ENCODE measurements at places on chromosomes 3 and 15.

- no peak for DNase-seq
Measured at GRCh38 chr3:186810336-186810996, 4.2 kb upstream of the RFC4 start.

GRCh38 chr3:187044206-187044605 is 95.1 kb downstream of the RPL39L start:
- no peak for DNase-seq

GRCh38 chr3:182491577-182491976 is 301.7 kb upstream of the ATP11B start:
- no peak for DNase-seq

DNA sequence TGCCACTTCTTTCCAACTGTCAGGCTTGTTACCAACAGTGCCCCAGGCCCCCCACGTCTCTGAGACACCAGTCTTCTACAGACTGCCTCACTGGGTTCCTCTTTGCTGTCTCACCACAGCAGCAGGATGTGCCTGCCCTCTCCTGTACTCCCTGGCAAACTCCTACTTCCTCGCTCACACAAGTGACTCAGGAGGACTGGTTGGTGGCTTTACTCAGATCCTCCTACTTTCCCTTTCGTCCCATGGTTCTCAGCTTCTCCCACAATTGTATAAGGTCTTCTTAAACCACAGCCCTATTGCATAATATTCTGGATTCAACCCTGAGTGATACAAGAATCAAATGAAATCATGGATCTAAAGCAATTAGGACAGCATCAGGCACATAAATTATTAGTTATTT is 246.6 kb upstream of the PROK2 start:
- no peak for DNase-seq

GRCh38 chr15:42082823-42083604 is 11.3 kb downstream of the PLA2G4D start:
- no peak for DNase-seq

DNA sequence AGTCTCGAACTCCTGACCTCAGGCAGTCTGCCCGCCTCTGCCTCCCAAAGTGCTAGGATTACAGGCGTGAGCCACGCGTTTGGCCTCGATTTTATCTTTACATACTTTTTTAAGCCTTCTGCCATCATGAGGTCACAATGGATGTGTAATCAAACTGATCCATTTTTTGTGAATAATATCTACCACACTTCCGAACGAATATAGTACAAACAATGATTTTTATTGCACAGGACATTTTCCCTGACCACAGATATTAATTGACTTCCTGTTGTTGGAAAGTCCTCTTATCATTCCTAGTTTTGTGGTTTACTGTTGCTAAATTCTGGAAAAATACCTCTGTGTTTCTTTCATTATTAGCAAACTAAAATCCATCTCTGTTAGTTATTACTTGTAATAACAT is 68.9 kb downstream of the MINDY2 start:
- DNase-seq, result no peak

DNA sequence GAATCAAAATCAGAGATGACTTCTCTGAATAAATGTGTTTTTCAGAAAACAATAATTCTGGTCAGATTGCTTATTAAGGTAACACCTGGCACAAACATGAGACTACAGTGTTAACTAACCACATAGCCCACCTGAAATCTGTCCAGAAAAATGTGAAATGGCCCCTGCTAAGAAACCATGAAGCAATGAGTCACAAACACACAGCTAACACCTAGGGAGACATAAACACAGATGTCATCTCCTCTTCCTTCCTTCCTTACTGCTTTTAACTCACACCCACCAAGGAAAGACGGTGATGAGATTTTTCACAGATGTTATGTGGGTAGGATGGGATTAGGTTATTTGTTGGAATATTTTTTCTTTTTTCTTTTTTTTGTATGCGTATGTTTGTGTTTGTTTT is 315.0 kb upstream of the STAC start:
- no peak for DNase-seq

- DNase-seq, result no peak
Measured at GRCh38 chr15:40054605-40054854, 15.5 kb upstream of the SRP14 start.

DNA sequence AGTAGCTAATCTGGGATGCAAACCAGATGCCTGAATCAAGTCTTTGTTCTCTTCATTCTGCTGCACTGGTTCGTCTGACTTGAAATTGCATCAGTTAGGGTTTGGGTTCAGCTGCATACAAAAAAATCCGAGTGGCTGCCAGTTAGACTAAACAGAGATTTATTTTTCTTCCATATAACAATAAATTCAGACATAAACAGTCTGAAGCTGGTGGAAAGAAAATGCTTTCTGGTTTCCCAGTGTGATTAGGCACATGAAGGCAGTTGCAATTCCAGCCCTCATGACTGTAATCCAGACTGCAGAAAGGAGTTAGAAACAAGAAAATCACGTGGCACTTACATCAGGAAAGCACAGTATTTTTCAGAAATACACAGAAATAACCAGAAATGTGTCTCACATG is 930.7 kb downstream of the MCTP2 start:
- DNase-seq, result no peak

DNA sequence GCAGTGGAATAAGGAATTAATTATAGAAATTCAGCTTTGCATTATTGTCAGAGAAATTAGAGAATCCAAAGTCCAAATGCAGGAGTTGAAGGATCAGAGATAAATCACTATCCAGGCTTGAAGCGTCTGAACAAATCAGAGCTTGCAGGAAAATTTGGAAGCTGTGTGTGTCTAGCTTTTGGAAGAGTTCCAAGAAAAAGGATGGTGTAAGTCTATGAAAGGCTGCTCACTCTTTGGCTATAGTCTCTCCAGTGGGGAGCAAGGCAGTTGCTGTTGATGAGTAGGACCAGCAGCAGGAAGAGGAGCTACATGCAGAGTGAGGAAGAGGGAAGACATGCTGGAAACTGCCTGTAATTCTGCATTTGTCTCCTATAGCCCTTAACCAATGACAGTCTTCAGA is 464.3 kb upstream of the GRM7 start:
- no peak for DNase-seq

GRCh38 chr3:98855806-98856400 is 45.6 kb downstream of the DCBLD2 start:
- no peak for DNase-seq

DNA sequence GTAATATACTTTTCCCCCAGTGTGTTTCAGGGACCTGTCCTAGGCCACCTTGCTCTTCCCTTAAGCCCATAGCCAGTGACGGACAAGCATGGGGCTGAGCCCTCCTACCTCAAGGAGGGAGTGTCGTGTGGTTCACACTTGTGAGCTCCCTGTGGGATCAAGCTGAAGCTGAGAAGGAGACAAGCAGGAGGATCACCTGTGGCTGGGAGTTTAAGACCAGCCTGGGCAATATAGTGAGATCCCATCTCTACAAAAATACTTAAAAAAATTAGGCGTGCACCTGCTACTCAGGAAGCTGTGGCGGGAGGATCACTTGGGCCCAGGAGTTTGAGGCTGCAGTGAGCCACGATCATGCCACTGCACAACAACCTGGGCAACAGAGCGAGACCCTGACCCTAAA is 76.7 kb upstream of the RPL35A start:
- DNase-seq, result no peak

DNA sequence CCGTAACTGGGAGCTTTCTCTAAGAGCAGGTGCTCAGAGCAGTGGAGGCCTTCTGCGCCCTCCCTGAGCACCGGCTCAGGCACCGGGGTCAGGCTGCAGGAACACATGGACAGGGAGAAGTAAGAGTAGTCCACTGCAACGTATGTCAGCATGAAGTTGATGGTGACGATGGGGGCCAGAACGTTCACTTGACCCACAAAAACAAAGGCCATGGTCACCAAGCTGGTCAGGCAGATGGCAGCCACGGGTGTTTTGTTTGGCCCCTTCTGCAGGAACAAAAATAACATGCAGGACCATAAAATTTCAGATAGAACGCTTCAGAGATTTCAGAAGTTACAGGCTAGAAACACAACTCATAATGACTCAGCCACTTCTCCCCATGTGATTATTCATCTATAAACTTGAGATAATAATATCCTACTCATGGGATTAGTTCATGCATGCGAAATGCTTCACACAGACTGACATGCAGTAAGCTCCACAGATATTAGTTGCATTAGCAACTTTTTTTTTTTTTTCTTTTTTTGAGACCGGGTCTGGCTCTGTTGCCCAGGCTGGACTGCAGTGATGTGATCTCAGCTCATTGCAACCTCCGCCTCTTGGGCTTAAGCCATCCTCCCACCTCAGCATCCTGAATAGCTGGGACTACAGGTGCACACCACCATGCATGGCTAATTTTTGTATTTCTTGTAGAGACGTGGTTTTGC is 52.2 kb upstream of the HEG1 start:
- DNase-seq, result no peak

GRCh38 chr3:85159376-85159775 is 200.6 kb downstream of the CADM2 start:
- no peak for DNase-seq

DNA sequence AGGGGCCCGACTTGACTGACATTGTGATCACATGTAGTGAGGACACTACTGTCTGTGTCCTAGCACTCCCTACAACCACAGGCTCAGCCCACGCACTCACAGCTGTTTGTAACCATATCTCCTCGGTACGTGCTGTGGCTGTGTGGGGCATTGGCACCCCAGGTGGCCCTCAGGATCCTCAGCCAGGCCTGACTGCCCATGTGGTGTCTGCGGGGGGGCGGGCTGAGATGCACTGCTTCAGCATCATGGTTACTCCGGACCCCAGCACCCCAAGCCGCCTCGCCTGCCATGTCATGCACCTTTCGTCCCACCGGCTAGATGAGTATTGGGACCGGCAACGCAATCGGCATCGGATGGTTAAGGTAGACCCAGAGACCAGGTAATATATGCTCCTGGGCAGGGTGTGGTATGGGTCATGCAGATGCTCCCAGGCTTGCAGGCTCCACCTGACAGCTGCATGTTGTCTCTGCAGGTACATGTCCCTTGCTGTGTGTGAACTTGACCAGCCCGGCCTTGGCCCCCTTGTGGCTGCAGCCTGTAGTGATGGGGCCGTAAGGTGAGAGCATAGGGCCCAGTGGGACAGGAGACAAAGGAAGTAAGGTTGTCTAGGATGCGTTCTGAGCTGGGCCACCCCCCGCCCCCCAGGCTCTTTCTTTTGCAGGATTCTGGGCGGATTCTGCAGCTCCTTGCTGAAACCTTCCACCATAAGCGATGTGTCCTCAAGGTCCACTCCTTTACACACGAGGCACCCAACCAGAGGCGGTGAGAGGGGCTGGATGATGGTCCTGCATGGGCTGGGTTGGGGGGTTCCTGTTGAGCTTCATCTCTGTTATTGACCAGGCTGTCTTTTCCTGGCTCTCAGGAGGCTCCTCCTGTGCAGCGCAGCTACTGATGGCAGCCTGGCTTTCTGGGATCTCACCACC is 4.4 kb downstream of the DALRD3 start:
- DNase-seq, result no peak

DNA sequence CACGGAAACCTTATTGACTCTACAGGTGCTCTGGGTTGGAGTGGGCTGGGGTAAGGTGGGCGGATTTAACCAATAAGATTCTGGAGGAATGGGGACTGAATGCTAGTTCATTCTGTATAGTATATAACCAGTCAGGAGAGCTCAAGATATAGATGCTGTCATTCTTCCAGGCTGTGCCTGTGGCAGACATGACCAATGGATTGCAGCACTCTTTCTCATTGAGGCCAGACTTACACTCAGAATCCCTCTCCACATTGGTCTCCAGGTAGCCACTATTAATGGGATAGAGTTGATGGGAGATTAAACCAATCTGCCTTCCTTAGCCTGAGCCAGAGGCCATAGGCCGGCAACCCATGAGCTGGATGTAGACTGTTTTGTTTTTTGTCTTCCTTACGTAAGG is 82.8 kb upstream of the MEF2A start:
- DNase-seq, result no peak

- no peak for DNase-seq
Measured at GRCh38 chr3:31880020-31880419, 101.0 kb downstream of the OSBPL10 start.

DNA sequence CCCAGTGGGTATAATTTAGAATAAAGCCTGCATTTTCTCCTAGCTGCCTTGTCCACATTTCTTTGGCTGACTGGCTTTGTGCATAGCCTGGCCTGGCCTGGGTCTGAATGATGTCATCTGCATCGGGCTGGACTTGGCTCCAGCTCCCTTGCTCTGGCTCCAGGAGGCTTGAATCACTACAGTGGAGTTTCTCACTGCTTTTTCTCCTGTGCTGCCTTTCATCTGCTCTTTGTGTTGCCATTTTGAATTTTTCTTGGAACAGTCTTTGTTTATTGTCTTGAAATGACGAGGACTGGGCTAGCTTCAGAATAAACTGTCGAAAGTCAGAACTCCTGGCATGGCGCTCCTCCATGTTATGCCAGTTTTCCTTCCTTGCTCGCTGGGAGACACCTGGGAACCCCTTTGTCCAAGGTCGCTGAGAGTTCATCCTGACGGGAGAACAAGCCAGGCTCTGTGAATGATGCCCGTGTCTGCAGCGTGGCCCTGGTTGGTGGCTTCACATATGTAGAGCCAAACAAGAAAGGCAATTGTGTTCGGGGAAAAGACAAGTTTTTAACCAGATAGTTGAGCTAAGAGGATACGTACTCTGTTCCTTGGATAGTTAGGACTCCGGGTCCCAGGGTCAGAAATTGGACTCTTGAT is 258.9 kb downstream of the PDZRN3 start:
- no peak for DNase-seq

DNA sequence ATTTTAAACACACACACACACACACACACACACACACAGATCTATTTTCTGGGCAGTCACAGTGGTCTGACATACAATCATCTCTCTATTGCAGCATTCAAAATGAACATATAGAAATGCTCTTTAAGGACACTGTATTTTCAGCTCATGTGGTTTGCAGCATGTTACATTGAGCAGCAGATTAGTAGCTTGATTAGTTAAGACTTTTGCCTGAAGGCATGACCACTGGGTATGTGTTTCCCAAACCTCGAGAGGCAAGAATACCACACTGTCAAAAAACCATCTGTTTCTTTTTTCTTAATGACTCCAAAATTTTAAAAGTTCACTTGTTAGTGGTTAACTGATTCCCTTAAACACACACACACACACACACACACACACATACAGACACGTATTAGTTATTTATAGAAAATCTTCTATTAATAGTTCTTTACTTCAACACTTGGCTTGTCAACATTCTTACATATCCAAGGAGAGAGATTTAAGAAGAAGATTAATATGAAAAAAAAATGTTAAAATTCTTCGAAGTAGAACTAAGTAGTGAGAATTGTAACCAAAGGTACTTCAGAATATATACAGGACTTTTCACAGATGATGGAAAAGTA is 518.2 kb downstream of the CADM2 start:
- no peak for DNase-seq

DNA sequence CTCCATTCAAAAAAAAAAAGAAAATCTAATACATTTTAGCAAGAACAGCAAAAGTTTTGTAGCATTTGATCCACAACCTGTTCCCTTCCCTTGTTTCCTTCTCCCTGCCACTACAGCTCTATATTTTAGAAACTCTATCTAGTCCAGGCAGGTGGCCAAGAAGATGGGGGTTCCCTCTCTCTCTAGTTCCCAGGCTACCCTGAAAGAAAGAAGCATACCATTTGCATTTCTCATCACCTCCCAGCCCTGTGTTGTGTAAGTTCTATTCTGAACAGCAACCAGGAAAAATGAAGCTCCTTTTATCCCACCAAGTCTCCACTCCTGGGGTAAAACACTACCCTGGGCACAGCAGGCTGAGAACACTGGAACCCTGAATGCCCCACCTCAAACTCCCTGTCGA is 100.0 kb downstream of the PCCB start:
- no peak for DNase-seq
